Activated naive CD4-positive, alpha-beta T cell (primary cell): ENCODE measurements at places on chromosomes 5 and 9.

- DNase-seq: no peak
Observed at GRCh38 chr5:152355061-152355460, 50.0 kb downstream of the NMUR2 start.

DNA sequence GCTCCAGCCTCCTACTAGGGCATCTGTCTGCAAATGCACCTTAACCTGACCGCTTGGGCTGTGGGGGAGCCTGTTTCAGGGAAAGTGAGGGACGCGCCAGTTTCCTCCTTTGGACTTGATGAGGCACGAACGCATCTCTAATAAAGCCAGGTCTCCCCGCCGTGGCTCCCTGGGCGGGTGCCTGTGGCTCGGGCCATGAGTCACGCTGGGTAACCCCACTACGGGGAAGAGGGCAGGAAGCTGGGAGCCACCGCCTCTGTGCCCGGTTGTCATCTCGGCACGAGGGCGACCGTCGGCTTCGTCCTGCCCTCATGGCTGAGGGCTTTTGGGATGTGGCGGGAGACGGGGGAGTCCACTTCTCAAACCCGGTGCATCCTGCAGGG is 12.1 kb downstream of the NOTCH1 start:
- DNase-seq: no peak

GRCh38 chr9:91789941-91790340 is 160.1 kb downstream of the ROR2 start:
- DNase-seq: no peak

- DNase-seq: no peak
Observed at GRCh38 chr5:111134087-111134486, 41.9 kb downstream of the WDR36 start.

DNA sequence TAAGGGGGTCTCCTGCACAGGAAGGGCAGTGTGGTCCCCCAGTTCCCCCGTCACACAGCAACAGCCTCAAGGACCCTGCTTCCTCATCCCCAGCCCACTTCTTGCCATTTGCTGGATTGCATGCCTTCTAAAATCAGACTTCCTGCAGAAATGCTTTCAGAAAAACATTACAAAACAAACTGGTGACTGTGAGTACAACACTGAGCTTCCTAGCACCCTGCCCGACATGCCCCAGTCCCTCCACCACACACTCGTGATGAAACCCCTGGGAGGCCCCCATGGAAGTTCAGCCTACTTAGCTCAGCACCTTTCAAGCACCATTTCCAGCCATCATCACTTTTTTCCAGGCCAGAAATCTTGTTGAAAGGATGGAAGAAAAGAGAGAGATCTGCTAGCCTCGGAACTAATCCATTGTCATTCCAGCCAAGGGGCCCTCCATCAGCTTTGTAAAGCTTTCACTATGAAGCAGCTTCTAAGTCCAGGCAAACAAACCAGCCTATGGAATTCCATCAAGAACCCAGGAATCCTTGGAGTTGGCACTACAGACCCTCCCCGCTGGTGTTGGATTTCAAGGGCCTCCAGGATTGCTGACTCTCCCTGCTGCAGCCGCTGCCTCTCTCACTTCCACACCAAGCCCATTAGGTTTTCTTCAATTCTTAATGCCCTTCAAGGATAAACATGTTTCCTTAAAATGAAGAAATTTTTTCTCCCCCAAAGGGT is 114.6 kb downstream of the C5orf15 start:
- no peak for DNase-seq

DNA sequence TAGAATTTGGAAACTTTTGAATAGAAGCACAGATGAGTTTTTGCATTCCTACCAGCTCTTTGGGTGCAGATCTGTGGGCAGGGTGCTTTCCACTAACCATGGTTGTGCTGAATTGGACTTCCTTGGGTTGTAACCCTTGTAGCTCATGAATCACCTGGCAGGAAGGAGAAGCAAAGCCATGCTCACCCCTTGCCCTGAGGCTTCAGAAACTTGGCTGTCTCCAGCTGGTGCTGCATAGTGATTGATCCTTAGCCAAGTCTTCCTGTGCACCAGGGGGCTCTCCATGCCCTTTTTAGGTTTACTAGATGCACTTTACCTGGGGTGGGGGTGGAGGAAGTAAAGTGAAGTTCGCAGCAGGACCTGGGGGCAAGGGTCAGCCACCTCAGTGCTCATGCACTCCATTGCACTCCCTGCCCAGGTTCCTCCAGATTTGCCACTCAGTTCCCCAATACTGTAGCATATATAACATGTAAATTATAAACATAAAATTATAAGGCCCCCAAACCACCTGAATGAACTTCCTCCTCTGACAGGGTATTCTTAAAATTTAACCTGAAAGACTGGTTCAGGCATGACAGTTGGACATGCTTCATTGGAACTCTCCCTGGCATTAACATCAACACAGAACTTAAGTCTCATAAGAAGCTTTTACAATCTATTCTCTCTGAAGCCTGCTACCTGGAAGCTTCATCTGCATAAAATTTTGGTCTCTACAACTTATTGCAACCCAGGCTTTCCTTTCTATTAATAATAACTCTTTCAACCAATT is 25.8 kb upstream of the IFNA14 start:
- DNase-seq: no peak

- no peak for DNase-seq
Observed at GRCh38 chr5:101658433-101658832, 637.7 kb downstream of the SLCO4C1 start.
